ENCODE measurements at places on chromosomes 12 and 14.
A peak's percentile ranks its signal among the peaks of the same experiment; 100 is the strongest.

GRCh38 chr12:132558042-132558856, 52.1 kb downstream of the LRCOL1 start:
- DNase-seq, result no peak

DNA sequence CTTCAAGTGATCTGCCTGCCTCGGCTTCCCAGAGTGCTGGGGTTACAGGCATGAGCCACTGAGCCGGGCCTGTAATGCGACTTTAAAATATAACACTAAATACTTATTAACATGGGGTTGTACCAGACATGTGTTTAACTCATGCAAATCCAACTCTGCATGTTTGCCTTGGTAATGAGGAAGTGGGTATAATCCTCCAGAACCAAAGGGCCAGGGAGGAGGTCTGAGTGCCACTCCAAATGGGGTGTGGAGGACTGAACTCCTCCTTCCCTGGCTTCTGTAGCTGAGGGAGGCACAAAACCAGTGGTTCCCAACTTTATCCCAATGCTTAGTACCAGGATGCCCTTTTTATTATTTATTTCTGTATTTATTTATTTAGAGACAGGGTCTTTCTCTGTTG, 61.6 kb upstream of the MED13L start:
- DNase-seq, result no peak

DNA sequence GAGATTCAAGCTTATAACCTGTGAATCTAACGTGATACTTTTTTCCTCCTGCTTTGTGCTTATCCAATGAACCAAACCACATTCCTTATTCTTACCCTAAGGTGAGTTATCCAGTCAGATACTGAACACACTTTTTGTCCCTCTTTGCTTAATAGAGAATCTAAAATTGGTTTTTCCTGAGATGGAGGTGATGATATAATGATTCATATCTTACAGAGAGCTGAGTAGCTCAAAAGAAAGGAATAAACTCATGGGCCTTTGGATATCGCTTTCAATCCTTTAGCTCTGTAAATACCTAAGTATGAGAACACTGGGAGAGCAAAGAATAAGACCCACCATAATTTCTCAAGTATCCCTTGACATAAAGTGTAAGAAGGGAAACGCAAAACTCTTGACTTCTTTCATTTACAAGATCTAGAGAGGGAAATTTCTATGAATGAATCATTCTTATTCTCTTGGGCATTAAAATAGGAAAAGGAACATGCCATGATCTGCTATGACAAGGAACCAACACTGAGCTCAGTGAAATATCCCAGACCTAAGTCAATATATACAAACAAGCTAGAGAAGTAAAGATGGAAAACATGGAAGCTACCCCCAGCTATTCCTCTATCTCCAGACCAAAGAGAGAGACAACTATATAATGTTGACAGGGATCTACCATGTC, 81.8 kb upstream of the STAC3 start:
- no peak for DNase-seq

- peak; percentile 87 for DNase-seq
Observed at GRCh38 chr12:109617491-109617890, 43.9 kb downstream of the MVK start.

- no peak for DNase-seq
Observed at GRCh38 chr14:101033446-101034165, 130.1 kb upstream of the RTL1 start.

DNA sequence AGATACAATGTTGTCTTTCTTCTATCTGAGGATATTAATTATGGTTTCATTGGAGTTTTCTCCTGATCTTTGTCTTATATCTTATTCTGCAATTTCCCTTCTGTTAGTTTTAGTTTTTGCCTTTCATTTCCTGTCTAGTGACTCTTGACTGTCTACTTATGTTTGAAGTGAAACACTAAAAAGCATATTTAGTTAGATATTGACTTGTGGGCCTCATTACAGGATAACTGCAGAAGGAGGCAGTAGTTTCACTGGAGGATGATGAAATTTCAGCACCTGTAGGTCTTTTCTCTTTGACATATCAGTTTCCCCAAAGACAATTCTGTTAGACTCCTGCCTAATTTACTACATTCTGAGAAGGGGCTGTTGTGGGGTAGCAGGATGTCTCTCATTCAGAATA, 97.5 kb upstream of the NEDD1 start:
- DNase-seq, result no peak

- DNase-seq, result no peak
Observed at GRCh38 chr12:123571343-123571813, 13.0 kb upstream of the TMED2 start.

DNA sequence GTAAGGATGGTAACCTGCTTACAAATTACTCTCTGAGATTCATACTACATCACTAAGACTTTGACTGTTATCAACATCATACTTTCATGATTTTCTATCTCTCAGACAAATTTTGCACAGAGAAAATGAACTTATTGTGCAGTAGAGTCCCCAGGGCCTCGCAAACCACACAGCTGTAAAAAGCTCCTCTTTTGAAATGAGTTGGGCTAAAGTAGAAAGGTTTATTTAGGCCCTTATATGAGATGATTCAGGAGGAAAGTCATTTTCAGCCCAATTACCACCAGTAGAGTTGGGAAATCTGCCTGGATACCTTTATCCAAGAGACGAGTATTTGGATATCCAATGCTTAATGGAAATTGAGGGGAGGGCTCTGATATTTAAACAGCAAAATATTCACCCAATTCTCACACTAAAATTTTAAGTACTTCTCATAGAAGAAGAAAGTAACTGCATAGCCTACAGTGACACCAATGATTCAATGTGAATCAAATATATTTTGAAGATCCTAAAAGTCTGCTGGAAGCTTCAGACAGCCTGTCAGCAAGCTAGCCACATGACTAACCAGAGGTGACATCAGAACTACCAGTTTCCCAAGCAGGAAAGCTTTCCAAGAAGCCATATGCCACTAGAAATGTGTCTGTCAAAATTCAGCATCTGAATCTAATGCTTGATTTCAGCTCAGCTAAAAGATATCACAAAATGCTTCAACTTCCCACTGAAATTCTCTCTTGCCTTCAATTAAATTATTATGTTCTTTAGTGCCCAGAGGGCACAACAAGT, 190.1 kb upstream of the SYT1 start:
- no peak for DNase-seq

DNA sequence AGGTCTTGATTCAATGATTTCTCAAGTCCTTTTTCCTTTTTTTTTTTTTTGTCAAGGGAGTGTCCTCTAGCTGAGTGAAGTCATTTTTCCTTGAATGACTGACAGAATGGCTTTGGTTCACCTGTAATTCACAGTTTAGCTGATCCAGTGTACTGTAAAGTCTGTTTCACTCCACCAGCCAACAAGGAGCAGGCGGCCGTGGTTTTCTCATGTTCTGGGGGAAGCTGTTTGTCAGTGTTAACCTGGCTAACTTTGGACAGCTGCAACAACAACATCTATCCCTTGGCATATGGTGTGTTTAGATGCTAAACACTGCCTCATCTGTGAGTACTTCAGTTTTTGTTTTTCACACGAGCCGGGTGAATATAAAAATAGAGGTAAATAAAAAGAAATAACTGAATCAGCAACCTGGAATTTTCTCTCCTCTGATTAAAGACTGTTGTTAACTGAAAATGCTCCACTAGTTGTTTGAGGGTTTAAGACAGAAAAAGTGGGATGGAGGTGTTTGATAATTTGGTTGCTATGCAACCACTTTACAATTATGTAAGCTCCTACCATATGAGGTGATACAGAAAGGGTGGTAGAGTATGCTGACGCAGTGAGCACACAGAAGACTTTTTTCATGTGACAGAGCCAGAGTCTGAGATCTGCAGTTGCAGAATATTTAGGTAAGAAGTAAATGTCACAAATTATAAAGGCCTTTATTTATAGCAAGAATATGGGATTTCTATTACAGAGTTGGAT, 50.3 kb upstream of the SLC2A13 start:
- DNase-seq, result no peak

GRCh38 chr12:31203261-31203660, 122.7 kb downstream of the SINHCAF start:
- no peak for DNase-seq

- DNase-seq, result no peak
Observed at GRCh38 chr12:65279369-65280112, 1.1 kb downstream of the MSRB3 start.

DNA sequence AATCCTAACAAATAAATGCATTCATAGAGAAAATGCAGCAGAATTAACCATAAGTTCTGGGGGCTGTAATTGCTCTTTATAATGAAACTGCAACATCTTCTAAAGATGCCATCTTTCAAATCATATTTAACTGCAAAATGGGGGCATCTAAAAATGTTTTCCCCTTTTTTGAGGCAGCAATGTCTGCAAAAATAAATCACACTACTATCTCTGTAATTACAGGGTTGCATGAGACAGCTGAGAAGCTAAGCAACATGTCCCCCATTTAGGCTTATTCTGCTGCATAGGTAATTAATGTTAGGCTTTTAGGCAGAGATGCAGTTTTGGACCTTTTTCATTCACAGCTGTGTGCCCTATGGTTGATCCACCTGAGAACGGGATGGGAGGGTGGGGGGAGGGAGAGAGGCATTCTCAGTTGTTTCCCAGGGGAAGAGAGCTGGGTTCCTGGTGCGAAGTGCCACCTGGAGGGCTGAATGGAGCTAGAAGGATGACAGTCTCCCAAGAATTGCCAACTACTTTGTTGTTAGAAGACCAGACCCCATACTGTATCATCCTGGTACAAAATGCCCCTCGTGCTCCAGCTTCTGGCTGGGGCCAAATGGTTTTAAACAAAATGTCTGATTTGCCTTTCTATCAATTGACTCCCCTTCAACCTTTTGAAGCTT, 154.2 kb downstream of the APAF1 start:
- DNase-seq, result no peak

DNA sequence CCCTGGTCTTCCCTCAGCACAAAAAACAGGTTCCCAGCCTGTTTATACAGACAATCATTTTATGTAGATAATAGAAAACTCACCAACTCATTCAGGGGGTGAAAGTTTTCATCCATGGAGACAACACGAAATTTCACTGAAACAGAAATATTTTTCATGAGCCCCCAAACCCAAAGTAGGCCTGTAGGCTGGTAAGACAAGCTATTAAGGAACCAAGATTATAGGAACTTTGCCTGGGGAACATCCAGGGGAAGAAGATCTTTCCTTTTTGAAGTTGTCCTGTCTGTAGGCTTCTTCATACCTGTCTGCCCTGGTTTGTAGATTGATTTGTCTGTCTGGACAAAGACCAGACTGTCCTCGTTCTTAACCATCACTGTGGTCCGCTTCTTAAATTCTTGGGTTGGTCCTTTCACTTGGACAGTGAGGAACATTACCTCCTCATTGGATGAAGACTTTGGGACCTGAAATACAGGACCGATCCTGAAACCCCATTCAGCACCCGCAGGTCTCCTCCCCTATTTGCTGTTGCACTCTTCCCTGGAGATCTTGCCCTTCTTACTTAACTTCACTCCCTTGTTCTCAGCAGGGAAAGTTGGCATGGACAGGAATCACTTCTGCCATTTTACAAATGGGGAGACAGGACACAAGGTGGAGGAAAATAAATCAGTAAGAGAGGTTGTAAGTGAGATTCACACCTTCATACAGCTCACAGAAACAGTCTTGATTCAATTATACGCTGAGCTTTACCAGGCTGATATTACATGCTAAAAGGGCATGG, 3.5 kb downstream of the A2M start:
- DNase-seq, result no peak

- DNase-seq, result peak; percentile 85
Observed at GRCh38 chr14:65222440-65222858, 120.1 kb upstream of the MAX start.

DNA sequence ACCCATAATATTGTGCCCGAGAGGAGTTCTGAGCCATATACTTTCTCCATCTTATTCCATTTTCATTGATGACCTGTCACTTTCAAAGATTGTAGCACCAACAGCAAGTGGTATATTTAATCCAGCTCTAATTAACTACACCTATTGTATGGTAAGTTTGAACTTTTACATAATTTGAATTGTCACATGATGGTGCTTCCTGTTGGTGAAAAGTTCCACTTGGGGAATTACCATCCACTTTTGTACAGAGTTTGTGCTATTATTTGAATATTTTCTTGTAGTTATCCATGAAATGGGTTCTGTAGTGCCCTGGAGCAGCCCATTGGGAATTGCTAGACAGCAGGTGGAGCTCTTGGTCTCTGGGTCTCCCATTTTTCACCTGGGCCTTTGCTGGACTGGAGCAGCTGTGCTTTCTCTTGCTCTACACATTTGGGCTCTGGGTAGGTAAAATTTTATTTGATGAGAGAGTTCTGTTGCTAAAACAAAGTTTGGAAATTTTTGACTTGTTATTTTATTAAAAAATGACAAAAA, 3.0 kb downstream of the SMCO3 start:
- DNase-seq, result no peak

GRCh38 chr12:1878695-1879094, 39.8 kb downstream of the CACNA2D4 start:
- DNase-seq, result no peak

GRCh38 chr14:73997944-73998447, 21.1 kb downstream of the ENTPD5 start:
- no peak for DNase-seq

DNA sequence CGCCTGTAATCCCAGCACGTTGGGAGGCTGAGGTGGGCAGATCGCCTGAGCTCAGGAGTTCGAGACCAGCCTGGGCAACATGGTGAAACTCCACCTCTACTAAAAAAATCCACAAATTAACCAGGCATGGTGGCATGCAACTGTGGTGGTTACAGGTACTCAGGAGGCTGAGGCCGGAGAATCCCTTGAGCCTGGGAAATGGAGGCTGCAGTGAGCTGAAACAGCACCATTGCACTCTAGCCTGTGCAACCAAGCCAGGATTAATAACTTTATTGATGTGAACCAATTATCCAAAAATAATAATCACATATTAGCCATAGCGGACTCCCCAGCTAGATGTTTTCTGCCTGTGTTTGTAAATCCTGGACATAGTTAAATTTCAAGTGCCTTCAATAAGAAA, 1.8 kb upstream of the NUDT4 start:
- DNase-seq, result no peak

Data from hippocampal formation (tissue), 2 donors.